ENCODE measurements at places on chromosomes 11 and 22.

DNA sequence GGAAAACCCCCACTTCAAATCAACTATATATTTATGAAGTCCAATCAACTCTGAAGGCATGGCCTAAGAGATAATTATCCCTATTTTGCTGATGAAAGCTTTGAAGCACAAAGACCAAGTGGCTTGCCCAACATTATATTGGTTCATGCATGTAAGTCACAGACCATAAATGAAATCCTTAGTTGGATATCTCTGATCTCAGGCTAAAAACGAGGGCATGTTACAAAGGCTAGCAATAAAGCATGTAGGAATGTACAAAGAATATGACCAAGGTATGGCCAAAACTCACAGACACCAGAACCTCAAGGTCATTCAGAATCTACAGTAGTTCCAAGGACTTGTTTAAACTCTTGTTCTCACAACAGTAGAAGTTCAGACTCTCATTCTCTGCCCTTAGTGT, 100.2 kb upstream of the SESN3 start:
- no peak for DNase-seq

DNA sequence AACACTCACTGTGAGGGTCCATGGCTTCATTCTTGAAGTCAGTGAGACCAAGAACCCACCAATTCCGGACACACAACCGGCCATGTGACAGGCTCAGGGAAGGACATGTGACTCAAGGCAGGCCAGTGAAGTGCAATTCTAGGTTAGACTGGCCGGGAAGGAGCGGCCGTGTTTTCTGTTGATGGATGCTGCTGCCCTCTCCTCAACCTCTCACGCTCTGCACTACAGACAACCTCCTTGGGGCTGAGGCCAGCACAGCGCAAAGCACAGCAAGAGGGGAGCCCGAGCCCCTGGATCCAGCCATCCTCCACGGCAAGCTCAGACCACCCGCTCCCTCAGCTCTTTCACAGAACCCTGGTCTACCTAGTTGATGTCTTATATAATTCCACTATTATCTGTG, 2.8 kb downstream of the NUDT8 start:
- no peak for DNase-seq

- no peak for DNase-seq
Measured at GRCh38 chr11:14977101-14977880, 5.1 kb upstream of the CALCA start.

GRCh38 chr11:18064450-18065054, 18.5 kb upstream of the TPH1 start:
- no peak for DNase-seq

DNA sequence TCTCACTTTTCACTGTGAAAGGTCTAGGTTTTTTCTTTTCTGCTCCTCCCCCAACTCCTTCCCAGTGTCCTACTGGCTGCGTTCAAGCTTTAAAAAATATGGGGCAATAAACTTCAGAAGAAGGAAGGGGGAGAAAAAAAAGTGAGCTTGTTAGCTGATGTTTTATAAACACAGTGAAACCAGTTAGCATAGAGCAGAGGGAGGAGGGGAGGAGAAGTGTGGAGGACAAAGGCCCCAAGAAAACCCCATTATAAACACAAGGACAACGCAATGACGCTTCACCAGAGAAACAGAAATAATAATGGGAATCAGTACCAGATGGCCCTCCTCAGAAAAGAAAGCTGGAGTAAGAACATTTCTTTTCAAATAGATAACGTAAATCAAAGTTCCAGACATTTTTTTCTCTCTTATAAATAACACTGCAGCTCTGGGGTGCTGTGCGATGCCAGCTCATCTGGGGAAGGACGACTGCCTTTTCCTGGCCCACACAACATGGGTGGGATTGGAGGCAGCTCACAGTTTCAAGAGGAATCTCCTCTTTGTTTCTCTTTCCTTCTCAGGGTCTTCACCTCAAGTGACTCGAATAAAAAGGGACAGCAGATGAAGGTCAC, 235.4 kb upstream of the NARS2 start:
- DNase-seq = no peak

DNA sequence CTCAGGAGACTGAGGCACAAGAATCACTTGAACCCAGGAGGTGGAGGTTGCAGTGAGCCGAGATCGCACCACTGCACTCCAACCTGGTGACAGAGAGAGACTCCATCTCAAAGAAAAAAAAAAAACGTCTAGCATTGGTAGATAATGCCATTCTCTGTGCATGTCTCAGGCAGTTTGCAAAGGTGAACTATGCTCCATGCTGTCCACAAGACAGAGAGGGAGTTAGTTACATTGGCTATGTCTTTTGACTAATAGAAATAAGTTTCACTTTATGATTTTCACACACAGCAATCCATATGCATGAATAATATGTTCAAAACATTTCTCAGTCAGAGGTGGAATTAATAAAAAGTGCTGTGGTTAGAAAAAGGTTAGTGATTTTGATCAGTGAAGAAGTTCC, 591.4 kb downstream of the ETS1 start:
- no peak for DNase-seq

DNA sequence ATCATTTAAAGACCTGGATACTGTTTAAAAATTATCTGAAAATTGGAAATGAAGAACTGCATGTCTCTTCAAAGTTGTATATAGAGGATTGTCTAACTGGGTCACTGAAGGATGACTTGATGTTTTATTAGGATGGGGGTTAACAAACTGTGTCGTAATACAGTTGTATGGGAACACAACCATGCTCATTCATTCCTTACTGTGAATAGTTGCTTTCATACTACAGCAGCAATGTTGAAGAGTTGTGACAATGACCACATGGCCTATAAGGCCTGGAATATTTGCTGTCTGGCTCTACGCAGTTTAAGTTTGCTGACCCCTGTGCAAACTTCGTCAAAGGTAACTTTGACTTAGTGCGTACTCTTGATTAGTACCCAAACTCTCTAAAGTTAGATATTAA, 38.4 kb downstream of the FDX1 start:
- DNase-seq = no peak
